ENCODE measurements at places on chromosomes 1 and 21.
A peak's percentile ranks its signal among the peaks of the same experiment; 100 is the strongest.

DNA sequence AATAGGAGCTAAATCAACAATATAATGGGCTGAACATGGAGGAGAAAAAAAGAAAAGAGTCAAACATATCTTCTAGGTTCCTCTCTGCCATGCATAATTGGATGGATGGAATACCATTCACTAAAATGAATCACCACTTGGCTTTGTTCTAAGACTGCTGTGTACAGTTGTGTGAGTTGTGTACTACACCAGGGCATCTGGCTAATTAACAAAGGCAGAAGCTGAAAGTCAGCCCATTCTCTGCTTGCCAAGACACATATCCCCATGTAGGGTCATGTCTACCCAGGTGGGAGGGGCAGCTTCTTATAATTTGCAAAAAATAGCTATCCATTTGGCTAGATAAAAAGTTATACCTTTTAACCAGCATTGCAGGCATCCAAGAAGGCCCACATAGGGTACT is 21.0 kb downstream of the JUN start:
- no peak for DNase-seq

DNA sequence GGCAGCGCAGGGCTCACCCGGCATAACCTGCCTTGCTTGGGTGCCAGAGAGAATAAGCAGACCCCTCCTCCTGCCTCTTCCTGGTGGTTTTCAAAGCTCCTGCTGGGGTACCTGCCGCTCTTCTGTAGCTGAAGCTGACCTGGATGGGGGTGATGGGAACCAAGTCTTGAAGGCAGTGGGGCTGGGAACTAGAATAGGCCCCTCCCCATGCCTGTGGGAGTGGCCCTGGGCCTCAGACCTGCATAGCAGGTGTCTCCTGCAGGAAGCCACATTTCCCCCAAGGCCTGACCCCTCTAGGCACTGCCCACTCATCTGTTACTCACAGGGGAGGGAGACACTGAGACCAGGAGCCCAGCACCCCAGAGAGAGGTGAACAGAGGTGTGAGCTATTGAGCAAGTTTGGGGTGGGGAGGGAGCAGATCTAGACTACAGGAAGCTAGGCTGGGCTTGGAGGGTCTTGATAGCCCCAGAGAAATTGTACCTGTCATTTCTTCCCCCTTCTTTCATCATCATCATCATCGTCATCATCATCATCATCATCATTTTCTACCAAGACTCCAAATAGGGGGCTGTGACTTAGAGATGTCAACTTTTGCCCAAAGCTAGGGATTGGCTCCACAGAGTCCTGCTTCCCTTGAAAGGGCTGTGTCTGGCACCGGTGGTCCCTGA is 10.1 kb downstream of the PADI1 start:
- DNase-seq, result no peak

GRCh38 chr1:67768480-67768879 is 64.8 kb downstream of the GNG12 start:
- no peak for DNase-seq

GRCh38 chr21:31290765-31291164 is 53.3 kb downstream of the TIAM1 start:
- no peak for DNase-seq

GRCh38 chr1:240608707-240609106 is 3.2 kb downstream of the GREM2 start:
- no peak for DNase-seq

- DNase-seq, result no peak
Observed at GRCh38 chr1:46801323-46802055, 2.6 kb downstream of the CYP4B1 start.

DNA sequence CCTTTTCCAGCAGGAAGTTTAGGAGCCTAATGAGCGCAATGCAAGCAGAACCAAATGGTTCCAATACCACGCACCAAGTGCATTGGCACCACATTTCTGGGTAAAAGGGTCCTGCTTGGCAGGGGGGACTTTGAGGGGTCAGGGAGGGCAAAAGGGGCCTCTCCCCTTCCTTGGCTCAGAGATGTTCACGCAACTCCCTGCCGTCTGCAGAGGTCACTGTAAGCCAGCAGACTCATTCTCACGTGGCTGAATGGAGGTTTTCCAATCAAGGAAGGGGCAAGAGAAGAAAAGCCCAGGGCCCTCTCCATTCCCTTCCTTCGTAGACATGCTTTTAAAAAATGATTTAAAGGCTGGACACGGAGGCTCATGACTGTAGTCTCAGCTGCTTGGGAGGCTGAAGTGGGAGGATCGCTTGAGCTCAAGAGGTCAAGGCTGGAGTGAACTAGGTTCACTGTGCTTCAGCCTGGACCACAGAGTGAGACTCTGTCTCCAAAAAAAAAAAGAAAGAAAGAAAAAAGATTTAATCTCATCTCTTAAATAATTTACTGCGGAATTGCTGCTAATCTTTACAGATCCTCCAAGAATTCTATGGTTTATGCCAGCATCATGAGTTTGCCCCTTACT is 80.3 kb downstream of the RUNX3 start:
- DNase-seq, result no peak

DNA sequence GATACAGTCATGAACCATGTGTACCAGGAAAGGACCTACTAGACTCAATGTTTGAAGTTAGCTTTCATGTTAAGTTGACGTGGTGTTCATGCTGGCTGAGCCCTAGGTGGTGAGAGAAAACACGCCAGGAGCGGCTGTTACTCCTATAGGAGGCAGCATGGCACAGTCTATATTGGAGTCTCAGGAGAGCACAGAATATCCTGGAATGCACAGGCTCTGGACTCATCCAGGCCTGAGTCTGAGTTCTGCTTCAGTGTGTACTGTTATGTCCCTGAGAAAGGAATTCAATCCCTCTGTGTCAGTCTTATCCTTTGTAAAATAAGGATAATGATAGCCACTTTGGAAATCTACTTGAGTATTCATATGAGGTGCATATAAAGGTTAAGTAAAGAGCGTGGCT is 41.2 kb downstream of the DPT start:
- no peak for DNase-seq

DNA sequence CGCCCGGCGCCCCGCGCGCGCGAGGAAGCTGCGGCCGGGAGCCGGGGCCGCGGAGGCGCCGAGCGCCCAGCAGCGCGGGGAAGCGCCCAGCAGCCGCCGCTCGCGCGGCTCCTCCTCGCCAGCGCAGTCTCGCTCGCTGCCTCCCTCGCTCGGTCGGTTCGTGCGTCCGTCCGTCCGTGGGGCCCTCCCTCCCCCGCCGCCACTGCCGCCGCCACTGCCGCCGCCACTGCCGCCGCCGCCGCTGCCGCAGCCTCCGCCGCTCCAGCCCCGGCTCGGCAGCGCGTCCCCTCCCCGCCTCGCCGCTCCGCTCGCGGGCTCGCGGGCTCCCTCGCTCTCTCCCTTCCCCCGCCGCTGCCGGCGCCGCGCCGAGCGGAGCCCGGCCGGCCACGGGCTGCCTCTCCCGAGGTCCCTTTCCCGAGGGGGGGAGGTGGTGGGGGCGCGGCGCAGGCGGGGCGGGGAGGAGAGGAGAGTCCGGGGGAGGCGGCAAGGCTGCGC is at the start of gene KCND3:
Gene KCND3 (minus strand): TSS at position 138 of the 495 bp plus-strand sequence.
- peak; percentile 34 for DNase-seq

DNA sequence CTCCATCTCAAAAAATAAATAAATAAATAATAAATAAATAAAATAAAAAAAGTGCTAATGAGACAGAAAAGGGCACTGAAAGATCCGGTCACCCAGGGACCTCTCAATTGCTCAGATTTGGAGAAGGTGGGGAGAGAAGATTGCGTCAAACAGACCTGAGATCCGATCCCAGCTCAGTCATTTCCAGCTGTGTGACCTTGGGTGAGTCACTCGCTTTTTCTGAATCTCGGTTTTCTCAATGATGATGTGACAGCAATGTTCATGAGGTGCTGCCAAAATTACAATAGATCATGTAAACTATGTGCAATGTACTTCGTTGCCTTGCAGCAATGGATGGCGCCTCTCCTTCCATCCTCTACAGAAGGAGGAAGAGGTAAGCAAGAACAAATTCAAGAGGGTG is 11.1 kb upstream of the MEF2D start:
- DNase-seq, result no peak

- DNase-seq, result no peak
Observed at GRCh38 chr1:93964777-93965200, 55.6 kb upstream of the GCLM start.

GRCh38 chr1:154329152-154329521 is 3.8 kb downstream of the ATP8B2 start:
- no peak for DNase-seq

GRCh38 chr1:9340172-9340854 is 47.6 kb downstream of the SPSB1 start:
- no peak for DNase-seq

DNA sequence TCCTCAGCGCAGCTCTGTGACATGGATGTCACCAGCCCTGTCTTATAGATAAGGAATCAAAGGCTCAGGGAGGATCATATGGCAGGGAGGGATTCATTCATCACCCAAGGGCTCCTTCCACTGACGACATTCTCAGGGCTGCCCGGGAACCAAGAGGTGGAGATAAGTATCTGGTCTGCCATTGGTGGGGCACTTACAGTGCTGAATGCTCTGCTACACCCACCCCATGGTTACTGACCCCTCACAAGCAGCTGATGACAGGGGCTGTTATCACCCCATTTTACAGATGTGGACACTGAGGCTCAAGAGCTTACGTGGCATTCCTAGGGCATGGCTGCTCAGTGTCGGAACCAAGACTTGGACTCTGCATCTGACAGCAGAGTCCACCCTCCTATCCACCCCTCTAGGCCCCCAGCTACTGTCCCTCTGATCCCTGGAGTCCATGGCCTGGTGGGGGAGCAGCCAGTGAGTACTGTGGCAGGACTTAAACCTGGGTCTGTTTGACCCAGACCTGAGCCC is 155.1 kb downstream of the PTPRU start:
- no peak for DNase-seq

GRCh38 chr1:157566484-157567300 is 14.4 kb upstream of the FCRL5 start:
- DNase-seq, result no peak

DNA sequence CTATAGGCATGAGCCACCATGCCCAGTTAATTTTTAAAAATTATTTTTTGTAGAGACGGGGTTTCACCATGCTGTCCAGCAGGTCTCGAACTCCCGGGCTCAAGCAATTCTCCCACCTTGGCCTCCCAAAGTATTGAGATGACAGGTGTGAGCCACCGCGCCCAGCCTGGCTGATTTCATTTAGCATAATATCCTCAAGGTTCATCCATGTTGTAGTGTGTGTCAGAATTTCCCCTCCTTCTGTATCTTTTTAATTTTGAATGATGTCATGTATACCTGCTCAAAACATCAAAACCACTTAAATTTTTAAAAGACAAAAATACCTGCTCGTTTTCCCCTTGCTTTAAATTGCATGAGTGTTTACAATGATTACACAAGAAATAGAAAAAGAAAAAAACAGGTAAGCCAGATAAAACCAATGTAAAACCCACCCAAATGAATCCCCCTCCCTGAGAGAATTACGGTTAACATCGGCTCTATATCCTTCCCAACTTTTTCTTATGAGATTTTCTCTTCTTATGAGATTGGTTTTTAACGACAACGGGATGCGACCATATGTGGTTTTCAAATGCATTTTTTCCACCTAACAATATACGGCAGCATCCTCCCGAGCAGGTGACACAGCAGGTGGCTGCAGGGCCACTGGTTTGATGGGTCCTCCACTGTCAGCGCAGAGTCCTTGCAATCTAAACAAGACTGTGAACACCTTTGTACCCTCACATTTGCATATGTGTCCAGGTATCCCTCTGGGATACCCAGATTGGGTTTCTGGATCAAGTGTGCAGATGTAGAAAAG is 22.1 kb downstream of the IFFO2 start:
- DNase-seq, result no peak

GRCh38 chr1:34213956-34214355 is 37.2 kb downstream of the C1orf94 start:
- DNase-seq, result no peak

DNA sequence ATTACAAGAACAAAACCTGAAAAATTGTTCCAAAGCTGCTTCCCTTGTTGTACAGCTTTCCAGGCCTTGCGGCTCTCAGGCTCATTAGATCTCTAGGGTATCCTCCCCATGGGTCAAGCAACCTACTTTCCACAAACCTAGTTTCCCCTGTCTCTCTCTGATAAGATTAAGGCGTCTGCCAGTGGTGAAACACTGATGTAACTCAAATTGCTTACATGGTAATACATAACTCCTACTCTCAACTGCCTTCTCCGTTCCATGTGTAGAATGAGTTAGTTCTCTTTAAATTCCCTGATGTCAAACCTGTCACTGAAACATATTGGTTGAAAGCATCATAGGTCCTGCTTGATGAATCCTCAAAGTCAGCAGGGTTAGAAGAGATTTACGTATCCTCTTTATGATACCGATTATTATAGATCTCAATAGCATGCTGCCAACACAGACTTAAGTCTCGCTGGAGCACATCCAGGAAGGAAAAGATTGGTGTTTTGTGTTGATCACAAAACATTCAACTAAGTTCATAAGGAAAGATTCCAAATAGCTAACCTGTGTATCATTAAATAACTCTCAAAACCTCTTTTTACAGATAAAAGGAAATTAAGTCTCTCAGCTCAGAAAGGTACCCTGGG is 10.6 kb downstream of the PPP1R15B start:
- DNase-seq, result no peak

GRCh38 chr1:110007046-110007830 is 22.7 kb downstream of the AHCYL1 start:
- no peak for DNase-seq

DNA sequence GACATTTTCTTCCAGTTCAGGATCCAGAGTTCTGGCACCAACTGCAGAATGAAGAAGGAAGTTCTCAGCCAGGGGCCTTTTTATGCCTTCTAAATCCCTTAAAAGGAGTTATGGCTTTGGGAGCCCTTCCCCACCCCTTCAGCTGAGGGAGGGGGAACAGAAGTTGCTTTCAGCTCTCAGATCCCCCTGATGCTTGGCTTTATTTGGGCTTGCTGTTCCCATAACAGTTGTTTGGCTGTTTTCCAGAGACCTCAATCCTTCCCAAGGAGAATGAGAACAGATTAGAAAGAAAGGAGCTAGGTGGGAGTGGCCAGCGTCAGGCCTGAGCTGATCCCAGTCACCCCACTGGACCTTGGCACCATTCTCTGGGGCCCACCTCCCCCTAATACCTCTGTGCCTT is at the start of gene RPE65:
Gene RPE65 (minus strand): TSS at position 54 of the 400 bp plus-strand sequence. CDS start 49 bp downstream, at position 5.
- no peak for DNase-seq

- no peak for DNase-seq
Observed at GRCh38 chr1:93871366-93871765, 7.6 kb downstream of the DNTTIP2 start.

DNA sequence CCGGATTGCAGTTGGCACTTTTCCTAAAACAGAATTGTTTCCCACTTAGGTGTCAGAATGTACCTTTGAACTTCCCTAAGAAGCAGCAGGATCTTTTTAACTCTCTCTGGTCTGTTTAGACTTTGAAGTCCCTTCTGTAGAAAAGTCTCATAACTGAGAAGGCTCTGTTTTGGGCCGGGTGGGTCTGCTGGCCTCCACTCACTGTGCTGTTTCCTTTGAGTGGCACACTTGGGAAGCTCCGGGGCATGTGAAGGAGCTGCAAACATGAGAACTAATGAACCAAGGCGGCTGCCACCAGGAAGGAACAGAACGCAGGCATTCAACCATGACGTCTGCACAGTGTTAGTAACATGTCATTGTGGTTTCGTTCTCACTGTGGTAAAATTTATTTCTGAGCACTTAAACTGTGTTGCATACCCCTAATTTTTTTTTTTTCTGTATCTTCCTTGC is 19.5 kb upstream of the NCMAP start:
- no peak for DNase-seq

GRCh38 chr1:206703661-206704060 is 19.0 kb downstream of the MAPKAPK2 start:
- no peak for DNase-seq

- DNase-seq, result no peak
Observed at GRCh38 chr1:73839922-73840321, 358.1 kb downstream of the LRRIQ3 start.

- DNase-seq, result no peak
Observed at GRCh38 chr1:48978413-48978812, 201.7 kb upstream of the BEND5 start.

- peak; percentile 77 for DNase-seq
Observed at GRCh38 chr1:40848530-40849189, 13.5 kb downstream of the CITED4 start.

Data from prostate gland (tissue), 2 donors.